ENCODE measurements at places on chromosomes 6 and 20.

GRCh38 chr6:157328108-157328692, 4.9 kb upstream of the TMEM242 start:
- DNase-seq, result no peak

DNA sequence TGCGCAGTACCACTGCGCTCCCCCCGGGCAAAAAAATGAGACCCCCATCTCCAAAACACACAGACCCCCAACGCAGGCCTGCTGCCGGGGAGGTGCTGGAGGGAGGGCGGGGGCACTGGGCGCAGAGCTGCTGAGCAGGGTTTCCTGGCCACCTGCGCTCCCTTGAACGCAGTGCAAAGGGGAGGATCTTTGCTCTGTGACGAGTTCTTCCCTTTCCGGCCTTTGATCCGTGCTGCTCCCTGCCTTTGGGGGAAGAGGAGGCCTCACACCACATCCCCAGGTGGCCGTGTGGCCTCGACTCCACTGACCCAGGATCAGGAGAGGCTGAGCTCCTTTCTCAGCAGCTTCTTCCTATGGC, 8.9 kb upstream of the COL20A1 start:
- DNase-seq, result no peak

GRCh38 chr6:54191461-54191860, 80.2 kb downstream of the MLIP start:
- DNase-seq, result no peak

- DNase-seq, result no peak
Measured at GRCh38 chr6:40672087-40672486, 84.9 kb upstream of the LRFN2 start.

GRCh38 chr6:70008189-70008588, 141.8 kb downstream of the COL19A1 start:
- no peak for DNase-seq

- DNase-seq, result no peak
Measured at GRCh38 chr20:17969884-17970409, 1.1 kb downstream of the MGME1 start.

DNA sequence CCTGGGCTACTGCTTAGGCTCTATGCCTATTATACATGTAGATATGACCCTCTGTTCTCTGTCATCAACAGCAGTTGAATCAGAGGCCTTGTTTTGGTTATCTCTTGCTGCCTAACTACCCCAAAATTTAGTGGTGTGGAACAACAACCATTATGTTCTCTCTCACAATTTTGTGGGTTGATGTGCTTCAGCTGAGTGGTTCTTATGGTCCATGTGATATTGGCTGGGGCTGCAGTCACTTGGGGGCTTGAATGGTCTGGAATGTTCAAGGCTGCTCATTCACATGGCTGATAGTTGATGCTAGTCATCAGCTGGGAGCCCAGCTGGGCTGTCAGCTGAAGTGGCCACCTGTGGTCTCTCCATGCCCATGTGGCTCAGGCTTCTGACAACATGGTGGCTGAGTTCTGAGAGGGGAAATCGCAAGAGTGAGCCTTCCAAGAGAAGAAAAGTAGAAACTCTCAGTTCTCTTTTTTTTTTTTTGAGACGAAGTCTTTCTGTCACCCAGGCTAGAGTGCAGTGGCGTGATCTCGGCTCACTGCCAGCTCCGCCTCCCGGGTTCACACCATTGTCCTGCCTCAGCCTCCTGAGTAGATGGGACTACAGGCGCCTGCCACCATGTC, 47.8 kb downstream of the SHLD1 start:
- DNase-seq, result no peak

GRCh38 chr6:16292942-16293341, 54.6 kb downstream of the GMPR start:
- no peak for DNase-seq

DNA sequence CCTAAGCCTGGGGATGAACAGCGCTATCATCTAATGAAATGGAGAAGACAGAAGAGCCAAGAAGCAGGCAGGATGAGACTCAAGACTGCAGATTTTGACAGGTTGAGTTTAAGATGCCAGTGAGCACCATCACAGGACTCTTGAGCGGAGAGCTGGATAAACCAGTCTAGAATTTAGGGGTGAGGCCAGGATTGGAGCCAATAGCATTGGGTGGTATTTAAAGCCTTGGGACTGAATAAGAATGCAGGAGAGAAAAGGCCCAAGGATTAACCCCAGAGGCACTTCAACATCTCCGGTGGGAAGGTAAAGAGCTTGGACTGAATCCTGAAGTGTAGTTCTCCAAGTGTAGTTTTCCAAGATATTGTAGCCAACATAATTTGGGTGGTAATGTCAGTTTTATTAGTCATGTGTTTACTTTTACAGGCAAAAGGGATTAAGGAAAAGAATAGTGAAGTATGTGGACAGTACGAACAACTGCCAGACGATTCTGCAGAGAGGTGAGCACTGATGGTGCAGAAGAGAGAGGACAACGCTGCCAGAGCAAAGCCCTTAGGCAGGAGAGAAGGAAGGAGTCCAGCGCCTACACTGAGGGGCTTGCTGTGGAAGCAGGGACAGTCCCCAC, 85.2 kb downstream of the DTNBP1 start:
- DNase-seq, result no peak

GRCh38 chr6:72348926-72349325, 272.9 kb upstream of the KCNQ5 start:
- no peak for DNase-seq
